Left renal cortex interstitium (tissue), 4 donors: ENCODE measurements at places on chromosomes 1 and 21. TPM values are rescaled to one million over a fixed set of nuclear protein-coding genes. Genes with fewer than 3 reads are reported as not detected.

DNA sequence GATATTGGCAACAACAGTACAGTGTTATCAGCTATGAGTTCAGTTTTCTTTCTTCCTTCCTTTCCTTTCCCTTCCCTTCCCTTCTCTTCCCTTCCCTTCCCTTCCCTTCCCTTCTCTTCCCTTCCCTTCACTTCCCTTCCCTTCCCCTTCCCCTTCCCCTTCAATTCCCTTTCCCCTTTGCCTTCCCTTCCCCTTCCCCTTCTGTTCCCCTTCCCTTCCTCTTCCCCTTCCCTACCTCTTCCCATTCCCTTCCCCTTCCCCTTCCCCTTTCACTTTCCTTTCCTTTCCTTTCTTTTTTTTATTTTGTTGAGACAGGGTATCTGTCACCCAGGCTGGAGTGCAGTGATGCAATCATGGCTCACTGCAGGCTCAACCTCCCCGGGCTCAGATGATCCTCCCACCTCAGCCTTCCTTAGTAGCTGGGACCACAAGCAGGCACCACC, 72.3 kb upstream of the CAPZB start:
- DNase-seq, result no peak

DNA sequence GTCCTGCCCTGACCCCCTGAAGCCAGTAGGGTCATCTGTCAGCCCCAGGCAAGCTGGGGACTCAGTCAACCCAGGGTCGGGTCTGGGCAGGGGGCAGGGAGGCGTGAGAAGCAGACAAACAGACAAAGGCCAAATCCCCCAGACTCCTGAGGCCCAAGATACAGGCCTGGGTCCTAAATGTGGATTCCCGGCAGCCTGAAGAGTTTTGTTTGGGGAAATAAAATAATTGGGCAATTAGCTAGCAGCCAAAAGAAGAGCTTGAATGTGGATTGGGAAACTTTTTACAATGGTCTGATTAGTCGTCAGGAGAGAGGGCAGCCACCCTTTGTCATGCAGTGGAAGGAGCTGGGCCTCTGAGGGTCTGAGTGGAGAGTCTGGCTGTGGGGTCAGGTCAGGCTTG, 4.5 kb upstream of the LEFTY2 start:
- no peak for DNase-seq

DNA sequence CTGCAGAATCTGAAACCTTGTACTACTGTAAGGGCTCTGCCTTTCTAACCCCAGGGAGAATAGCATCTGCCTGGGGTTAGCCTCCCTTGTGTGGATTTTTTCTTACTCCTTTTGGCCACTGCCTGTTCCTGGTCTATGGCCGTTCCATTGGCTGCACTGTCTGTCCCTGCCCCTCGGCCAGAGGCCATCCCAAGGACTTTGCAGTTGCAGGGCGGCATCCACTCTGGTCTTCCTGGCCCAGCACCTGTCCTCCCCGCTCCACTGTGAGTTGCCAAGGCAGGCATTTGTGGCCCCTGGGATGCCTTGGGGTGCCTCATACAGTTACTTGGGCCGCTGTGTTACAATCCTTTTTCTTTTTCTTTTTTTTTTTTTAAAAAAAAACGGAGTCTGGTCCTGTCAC, 45.8 kb downstream of the PDE9A start:
- no peak for DNase-seq

- no peak for DNase-seq
Measured at GRCh38 chr1:193187114-193187513, 701 bp upstream of the B3GALT2 start.

DNA sequence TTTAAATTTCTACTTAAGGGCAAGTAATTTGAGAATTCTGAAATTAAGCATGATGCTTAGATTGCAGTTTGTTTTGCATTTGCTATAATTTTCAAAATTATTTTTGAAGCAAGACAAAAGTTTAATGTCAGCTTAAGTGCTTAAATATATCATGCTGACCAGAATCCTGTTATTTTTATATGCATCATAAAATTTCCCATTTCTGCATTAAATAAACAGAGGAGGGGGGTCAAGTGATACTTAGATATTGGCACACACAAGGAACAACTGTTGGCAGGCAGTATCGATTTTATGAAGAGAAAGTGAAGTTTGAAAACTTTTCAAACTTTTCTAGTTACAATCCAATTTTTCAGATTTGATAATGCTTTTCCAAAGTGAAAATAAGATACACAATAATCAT, 61.0 kb downstream of the MIER1 start:
- no peak for DNase-seq

DNA sequence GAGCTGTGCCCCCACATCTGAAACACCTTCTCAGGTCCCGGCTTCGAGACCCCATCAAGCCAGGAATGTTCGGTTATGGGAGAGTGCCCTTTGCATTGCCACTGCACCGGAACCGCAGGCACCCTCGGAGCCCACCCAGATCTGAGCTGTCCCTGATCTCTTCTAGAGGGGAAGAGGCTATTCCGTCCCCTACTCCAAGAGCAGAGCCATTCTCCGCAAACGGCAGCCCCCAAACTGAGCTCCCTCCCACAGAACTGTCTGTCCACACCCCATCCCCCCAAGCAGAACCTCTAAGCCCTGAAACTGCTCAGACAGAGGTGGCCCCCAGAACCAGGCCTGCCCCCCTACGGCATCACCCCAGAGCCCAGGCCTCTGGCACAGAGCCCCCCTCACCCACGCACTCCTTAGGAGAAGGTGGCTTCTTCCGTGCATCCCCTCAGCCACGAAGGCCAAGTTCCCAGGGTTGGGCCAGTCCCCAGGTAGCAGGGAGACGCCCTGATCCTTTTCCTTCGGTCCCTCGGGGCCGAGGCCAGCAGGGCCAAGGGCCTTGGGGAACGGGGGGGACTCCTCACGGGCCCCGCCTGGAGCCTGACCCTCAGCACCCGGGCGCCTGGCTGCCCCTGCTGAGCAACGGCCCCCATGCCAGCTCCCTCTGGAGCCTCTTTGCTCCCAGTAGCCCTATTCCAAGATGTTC, 4.3 kb downstream of the ADAMTSL4 start:
- DNase-seq, result no peak

GRCh38 chr1:109412551-109412950, 13.7 kb downstream of the PSMA5 start:
- no peak for DNase-seq

DNA sequence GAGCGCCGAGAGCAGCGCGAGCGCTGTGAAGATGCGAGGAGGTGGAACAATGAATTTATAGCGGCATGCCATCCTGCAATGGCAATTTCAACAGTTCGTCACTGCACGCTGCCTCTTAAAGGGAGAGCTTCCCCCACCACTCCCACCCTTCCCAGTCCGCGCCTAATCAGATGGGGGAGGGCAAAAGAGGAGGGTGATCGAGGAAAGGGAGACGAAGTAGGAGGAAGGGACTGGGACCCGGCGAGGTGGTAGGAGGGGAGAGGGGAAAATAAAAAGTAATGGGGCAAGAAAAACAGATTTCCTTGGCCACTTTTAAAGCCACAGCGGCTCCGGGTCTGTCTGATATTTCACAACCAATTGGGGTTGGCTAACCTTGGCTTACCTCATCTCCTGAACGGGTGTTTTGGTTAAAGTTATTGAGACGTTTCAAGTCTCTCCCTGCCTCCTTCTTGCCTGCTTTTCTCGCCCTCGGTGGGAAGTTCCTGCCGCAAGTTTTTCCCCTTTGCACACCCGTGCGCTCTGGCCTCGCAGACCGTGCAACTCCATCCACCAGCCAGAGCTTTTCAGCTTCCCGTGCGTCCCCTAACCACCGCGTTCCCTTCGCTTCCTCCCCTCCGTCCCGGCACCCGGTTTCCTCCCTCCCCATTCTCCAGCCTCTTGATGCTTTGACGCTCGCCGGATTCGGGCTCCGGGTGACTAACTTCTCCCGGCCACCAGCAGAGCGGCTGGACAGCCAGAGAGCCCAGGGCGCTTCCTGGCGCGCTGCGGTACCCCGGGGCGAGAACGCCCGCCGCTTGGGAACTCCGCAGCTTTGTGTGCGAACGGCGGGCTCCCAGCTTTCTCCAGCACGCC, at the start of gene ADAMTS5:
TSS of gene ADAMTS5 (minus strand) at position 27 of the 852 bp plus-strand sequence. CDS start 697 bp downstream, outside the sequence.
- no peak for DNase-seq

DNA sequence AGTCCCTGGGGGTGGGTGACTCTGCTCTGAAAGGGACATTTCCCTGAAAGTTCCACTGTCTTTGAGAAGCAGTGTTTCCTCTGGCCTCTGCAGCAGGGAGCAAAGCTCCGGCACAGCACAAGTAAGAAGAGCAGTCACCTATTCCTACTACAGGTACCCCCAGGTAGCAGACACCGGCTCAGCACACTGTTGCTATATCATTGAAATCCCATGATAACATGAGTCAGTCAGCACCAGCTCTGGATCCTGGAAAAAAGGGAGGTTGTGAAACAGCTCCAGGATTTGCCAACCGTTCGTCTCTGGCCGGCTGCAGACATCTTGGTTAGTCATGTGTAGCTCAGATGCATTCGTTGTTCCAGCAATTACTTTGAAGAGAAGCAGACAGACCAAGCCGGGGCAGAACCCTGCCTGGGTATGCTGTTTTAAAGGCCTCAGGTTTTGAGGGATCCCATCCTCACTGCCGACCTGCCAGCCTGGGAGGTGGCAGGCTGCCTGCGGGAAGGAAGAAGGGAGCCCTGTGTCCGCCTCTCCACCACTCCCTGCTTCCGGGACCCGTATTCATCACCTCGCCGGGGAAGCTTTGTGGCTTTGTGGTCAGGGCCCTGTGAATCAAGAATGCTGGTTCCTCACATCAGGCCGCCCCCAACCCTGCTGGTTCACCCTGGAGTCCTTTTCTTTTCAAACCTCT, 139.2 kb downstream of the CLIC6 start:
- DNase-seq, result no peak

DNA sequence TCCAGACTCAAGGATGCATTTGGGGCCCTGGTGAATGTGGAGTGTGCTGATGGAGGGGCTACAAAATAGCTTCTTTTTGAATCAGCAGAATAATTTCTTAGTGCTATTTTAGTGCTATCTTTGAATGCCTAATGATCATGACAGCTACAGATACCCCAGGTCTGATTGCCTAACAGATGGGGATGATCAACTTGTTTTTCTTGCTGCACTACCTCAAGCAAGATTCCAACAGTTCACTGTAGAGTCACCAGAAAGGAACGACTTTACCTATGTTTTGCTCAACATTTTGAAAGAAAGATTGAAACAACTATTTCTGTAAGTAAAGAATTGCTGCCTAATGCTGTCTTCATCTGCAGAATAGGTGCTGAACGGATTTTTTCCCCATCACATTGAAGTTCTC, 42.6 kb upstream of the VAV3 start:
- no peak for DNase-seq

DNA sequence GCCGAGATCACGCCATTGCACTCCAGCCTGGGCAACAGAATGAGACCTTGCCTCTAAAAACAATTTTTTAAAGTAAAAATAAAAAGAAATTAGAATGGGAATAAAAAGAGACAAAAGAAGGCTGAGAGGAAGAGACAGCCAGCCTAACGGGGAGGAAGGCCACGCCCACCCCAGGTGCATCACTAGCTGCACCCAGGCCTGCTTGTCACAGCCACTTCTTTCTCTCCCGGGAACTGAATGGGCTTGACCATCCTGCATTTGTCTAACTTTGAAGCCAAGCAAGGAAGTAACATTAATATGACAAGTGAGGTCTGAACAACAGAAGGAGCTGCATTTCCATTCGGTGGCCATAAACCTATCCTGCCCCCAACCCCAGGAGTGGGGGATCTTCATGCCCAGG, 20.8 kb upstream of the EFNA1 start:
- no peak for DNase-seq

DNA sequence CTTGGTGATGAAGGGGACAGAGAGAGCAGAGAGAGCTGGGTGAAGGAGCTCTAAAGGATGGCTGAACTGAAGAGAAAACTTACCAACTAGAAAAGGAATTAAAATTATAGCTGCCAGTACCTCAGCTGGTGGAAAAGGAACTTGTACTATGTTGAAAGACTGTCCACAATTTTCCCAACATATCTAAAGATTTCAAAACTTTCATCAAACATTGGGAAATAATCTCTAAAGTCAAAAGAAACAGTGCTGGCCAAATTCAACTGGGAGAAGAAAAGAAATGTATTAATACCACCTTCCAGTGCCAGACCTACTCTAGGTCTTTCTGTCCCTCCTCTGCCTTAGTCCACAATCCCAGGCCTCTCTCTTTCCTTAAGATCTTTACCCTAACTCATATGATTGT, 6.1 kb downstream of the SMG5 start:
- no peak for DNase-seq

GRCh38 chr1:162003061-162003829, 20.4 kb downstream of the OLFML2B start:
- no peak for DNase-seq

DNA sequence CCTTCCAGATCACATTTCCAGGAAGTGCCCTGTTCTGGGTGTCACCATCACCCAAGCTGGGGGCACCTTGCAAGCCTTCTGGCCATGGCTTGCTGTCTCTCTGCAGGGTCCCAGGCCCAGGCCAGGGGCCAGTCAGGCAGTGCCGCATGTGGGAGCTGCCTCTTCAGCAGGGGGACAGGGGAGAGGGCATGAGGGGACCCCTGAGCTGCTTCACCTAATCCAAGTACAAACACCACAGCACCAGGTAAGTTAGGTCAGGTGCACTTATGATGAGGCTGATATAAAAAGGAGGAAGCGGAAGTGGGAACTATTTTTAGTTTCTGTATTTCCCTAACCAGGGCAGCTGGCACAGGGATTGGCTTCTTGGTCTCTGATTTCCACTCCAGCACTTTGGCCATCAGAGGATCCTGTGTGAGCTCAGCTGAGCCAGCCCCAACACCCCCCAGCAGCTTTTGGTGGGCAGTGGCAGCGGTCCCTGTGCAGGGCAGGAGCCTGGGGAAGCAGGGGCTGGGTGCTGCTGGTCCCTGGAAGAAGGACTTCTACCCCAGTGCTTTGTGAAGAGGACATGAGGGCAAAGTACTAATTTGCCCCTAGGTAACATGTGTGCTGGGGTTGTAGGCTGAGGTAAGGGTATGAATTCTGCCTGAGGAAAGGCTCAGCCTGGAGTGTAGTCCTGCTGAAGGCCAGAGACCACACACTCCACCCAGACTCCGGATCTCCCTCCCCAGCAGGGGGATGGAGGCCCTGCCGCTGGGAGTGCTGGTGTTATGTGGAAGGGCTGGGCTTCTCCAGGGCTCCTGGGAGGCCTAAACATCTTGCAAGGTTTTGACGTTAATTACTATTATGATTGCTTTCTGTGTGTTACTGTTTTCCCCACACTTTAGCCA, 3.3 kb upstream of the PCBP3 start:
- DNase-seq, result no peak

DNA sequence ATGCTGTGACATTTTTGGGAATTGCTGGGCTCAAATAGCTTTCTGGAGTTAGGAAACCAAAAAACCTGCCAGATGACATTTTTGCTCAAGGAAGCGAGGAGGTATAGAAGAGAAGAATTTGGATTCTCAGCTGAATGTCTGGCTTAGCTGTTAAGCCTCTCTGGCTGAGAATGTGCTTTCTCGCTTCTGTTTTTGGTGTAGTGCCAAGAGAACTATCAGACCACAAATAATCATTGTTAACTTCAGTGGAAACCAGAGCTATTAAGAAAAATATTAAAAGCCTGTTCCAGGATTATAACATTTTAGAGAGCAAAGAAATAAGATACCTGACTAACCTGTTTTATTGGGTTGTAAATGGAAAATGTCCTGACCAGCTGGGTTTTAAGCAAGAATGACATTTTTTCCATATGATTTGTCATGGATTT, 39.5 kb upstream of the DIPK1A start:
- no peak for DNase-seq

GRCh38 chr1:164774819-164775654, 216.1 kb downstream of the PBX1 start:
- DNase-seq, result no peak

KRTAP19-1 gene
- polyA plus RNA-seq, result not detected

NPHS2 gene
- 351 TPM for polyA plus RNA-seq

ANKRD34A gene
- 0.65 TPM for polyA plus RNA-seq

FCAMR gene
- 7.6 TPM for polyA plus RNA-seq

CDC42BPA gene
- polyA plus RNA-seq, result 37.8 TPM

SDCCAG8 gene
- polyA plus RNA-seq, result 46.3 TPM
